Ammon's horn (tissue), 1 donor: ENCODE measurements at places on chromosomes 5 and 9.

GRCh38 chr5:158648631-158649030, 451.1 kb downstream of the EBF1 start:
- DNase-seq = no peak

DNA sequence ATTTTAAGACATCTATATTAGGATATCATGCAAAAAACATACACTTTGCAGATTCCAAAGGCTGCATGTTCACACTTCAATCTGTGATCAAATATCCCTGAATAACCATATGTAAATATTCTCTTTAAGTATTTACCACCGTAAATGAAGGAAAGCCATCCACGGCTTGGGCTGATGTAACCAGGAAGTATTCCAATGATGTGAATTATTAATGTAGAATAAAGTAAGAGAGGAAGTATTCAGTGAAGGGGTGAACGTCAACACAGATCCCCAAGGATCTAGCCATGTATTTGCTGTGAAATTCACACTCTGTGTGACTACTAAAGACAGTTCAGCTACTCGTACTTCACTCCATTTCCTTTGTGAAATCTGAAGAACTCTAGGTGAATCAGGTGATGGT, 75.2 kb downstream of the CDH6 start:
- DNase-seq = no peak

DNA sequence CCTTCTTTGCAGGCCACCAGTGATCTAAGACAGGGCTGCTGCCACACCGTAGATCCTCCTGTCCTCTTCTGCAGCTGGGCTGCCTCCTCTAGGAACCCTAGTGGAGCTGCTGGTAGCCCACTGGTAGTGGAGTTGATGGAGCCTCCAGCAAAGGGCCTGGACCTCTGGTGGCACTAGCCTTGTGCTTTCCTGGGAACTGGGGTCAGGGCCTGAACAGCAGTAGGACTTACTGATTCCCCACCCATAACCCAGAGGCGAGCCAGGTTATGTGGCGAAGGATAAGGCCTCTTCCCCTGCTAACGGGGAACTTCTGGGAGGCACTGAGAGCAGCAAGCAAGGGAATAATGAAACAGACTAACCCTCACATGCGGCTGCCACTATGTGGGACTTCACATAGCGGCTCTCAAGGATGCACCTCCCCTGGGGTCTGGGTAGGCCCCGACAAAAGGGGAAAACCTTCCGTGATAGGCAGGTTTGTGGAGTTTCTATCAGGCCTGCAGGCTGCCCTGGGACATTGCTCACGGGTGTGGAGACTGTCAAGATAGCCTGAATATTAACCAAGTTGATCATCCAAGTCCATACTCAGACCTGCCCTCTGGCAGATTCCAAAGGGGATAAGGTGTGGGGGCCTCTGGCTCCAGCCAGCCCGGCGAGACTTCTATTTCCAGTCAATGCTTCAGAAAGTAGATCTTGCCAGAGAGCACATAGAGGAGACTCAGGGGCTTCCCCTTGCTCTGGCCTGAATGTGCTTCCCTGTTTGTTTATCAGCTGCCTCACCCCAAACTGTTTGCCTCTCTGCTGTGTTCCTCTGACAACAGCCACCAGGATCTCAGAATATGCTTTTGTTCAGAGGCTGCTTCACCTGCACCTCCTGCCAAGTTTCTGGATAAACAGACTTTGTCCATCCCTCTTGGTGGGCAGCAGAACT, 7.4 kb downstream of the SLC22A4 start:
- no peak for DNase-seq

GRCh38 chr5:89241186-89241585, 358.2 kb upstream of the MEF2C start:
- no peak for DNase-seq
